ENCODE measurements at places on chromosomes 6 and 20.

DNA sequence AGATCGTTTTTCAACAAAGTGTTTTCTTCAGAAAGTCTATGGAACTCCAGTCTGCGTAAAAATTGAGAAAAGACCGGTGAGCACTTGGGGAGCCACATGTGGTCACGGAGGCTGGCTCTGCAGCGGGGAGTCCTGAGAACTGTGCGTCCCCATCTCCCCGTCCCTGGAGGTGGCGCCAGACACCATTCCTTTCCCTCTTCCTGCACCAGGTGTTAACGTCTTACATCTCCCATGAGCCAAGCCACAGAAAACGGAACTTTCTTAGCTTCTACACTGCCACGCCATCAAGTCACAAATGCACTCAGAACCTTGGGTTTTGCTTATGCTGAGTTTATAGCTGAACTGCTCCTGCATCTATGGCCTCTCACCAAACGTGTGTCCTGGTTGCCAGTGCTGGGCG is 62.6 kb downstream of the GINS1 start:
- DNase-seq: peak; percentile 29

DNA sequence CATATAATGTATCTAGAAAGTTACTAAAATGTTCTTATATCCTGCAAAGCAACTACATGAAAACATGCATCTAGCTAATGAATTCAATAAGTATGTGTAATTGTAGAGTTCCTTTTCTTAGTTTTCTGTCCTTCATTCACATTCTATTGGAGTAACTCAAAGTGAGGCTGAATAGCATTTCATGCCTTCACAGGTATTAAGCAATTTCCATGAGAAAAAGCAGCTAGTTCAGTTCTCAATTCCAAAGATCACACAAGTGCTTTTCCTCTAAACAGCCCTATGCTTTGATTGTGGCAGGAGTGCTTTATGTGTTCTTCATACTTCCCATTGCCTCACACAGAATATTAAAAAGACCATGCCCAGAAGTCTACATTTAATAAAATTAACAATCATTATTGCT is 274.9 kb downstream of the RFPL4B start:
- no peak for DNase-seq

DNA sequence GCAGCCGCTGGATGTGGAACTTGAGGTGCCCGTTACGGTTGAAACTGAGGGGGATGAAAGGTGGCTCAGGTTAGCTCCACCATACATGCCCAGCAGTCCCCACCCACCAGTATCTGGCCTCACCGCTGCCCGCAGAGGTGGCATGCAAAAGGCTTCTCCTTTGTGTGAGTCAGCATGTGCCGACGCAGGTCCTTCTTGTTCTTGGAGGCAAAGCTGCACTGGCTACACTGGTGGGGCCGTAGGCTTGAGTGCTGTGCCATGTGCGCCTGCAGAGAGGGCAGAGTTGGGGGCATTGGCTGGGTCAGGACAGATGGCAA is 15.8 kb downstream of the PCIF1 start:
- DNase-seq: no peak

GRCh38 chr6:912871-913835 is 220.2 kb upstream of the EXOC2 start:
- DNase-seq: no peak

- no peak for DNase-seq
Observed at GRCh38 chr6:4790158-4790899, 14.1 kb downstream of the CDYL start.

DNA sequence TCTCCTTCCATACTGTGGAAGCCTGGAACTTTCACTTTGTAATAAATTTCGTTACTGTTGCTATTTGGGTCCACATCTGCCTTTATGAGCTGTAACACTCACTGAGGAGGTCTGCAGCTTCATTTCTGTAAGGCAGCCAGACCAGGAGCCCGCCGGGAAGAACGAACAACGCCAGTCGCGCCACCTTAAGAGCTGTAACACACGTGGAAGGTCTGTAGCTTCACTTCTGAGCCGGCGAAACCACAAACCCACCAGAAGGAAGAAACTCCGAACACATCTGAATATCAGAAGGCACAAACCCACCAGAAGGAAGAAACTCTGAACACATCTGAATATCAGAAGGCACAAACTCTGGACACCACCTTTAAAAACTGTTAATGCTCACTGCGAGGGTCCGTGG is 589.9 kb upstream of the SLC35B3 start:
- DNase-seq: no peak

DNA sequence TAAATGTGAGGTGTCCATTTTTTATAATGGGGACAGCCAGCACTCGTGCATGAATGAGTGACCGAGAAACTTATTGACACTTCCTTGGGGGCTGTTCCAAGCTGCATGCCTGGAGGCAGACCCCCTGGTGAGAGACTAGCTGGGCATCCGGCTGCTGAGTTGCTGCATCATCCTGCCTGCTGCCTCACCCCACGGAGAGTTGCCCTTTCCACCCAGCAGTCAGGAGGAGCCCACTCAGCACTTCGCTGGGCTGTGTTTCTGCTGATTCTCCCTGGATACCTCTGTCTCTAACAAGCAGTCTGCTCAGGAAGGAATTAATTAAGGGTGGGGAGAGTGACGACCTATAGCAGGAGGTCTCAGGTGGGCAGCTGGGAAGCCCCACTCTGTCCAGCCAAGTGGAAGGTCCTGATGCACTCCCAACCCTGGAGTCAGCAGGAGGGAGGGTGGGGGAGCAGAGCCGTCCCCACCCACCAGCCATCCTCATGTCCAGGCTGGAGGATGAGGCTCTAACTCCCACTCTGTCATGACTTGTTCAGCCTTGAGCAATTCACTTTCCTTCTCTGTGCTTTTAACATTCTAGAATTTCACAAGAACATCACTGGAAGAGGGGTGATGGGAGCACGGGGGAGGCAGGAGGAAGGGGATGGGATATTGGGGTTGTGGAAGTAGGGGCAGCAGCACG is 177.3 kb downstream of the LRFN2 start:
- DNase-seq: no peak

DNA sequence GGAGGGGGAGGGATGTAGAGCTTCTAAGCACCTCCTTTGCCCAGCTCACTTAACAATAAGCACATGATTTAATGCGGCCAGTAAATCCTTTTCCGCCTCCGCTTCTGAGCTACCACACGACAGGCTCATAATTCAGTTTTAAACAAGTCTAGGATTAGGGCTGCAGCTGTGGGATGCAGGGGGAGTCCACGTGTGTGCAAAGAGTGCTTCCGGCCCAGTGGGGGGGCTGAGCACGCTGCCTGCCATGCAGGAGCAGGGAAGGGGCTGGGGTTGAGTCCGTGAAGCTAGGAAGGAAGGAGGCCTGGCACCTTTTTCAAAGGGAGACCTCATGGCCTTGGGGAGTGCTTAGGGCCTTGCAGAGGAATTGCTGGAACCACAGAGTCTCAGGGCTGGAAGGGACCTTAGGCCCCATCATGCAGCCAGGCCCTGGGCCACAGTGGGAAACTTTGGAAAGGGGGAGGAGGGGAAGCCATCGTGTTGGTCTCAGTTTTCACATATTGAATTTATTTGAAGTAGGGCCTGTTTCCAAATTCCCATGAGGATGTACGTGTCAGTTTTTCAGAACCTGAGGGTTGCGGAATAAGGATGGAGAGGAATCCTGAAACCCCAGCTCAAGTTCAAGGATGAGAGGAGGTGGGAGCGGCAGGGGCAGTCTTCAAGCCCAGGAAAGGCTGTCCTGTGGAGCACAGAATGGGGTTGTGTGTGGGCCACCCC is 96.1 kb downstream of the VEGFA start:
- DNase-seq: no peak

DNA sequence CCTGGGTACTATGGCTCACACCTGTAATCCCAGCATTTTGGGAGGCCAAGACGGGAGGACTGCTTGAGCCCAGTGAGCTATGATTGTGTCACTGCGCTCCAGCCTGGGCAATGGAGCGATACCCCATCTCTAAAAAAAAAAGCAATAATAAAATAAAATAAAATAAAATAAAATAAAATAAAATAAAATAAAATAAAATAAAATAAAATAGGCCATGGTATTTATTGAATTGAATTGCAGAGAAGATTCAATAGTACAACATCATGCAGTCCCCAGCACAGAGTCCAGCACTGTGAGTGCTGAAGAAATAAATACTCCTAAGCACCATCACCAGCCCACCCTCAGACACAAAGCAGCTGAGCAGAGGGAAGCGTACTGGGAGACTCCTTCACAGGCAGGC is 144.7 kb downstream of the RALGAPA2 start:
- no peak for DNase-seq

- no peak for DNase-seq
Observed at GRCh38 chr20:20546402-20546801, 166.0 kb downstream of the RALGAPA2 start.

DNA sequence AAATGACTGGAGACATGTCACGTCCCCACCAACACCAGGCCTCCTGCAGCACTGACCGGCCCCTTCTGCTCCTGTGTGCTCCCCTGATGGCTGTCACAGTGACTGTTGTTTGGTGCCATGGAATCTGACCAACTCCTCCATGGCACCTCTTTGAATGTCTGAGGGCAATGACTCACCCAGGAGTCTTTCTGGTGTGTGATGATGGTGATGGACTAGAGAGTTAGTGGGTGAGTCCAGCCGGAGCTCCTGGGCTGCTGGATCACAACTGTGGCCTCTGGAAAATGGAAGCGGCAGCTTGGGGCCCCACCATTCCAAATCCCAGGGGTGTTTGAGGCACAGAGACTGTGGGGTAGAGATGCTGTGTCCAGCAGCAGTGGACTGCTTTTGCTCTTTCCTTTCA is 133.3 kb downstream of the TFAP2C start:
- DNase-seq: no peak

GRCh38 chr20:51388756-51389542 is 153.6 kb downstream of the NFATC2 start:
- DNase-seq: no peak
